ENCODE measurements at places on chromosomes 5 and 9.
A peak's percentile ranks its signal among the peaks of the same experiment; 100 is the strongest.

DNA sequence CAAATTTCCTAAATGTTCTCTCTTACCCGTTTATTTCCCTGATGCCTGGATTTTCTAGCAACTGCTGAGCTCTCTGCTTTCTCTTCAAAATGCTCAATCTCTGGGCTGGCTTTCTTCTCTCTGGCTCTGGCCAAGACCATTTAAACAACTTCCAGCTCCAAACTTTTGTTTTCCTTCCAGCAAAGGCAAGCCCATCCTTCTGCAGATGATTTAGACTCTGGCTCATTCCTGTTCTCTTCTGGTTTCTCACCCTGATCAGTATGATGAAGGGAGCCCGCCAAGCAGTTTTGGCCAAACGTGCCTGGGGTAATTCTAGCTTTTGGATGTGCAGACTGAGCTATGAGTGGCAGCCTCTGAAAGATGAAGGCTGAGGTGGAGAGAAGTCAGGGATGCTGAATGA is 78.1 kb downstream of the HSPA4 start:
- DNase-seq = no peak

- DNase-seq = peak; percentile 64
Observed at GRCh38 chr9:124812441-124812876, 35.5 kb downstream of the OLFML2A start.

DNA sequence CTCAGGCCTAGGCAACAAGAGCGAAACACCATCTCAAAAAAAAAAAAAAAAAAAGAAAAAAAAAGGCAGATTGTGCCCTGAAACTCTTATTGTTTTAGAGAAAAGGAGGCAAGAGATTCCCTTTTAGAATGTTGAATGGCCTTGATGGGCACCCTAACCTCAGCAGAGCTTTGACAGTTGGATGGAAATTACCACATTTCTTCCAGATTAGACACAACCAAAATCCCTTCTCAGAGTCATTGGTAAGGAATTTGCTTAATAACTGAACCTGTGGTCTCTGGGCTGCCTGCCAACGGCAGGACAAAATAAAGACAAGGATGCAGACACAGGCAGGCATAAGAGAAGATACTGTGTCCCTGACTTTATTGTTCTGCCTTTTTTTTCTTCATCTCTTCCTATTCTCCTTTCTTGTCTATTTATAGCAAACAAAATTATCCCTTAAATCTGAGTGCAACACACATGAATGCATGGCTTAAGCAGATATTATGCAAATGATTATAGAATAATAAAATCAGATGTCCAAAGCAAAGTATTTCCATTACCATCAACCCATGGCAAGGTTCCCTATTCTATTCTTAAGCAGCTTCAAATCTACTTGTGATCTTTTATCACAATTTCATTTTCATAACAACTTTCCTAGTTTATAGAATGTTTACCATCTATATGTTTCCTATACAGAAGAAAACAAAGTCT is 37.3 kb upstream of the TRIO start:
- DNase-seq = no peak

DNA sequence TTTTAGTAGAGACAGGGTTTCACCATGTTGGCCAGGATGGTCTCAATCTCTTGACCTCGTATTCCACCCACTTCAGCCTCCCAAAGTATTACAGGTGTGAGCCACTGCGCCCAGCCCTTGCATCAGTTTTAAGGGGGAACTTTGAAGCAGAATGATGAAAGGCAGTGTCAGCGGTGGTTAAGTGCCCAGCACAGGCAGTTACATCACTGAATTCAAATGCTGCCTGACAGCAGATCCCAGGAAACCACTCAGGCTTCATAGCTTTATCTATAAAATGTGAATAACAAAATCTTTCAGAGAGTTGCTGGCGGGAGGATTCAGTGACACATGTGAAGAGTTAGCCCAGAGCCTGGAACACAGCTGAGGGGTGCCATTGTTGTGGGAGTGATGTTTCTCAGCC is 26.5 kb downstream of the FGF1 start:
- DNase-seq = no peak

DNA sequence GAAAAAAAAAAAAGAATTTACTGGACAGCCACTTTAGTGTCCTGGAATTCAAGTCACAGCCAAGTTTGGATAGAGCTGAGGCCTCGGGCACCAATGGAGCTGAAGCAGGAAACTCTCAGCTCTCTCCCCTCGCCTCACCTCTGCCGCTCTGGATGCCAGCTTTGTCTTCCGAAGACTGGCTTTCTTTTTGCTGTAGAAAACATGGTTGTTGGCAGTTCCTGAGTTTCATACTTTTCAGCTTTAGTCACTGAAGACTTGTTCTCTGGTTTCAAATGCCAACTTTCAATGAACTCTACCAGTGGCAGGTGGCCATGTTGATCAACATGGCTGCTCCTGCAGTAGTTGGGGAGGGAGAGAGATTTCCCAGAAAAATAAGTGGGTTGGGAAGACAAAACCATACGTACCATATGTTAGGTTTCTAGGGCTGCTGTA is 142.2 kb downstream of the SNX18 start:
- no peak for DNase-seq

- no peak for DNase-seq
Observed at GRCh38 chr9:78363221-78363620, 66.3 kb downstream of the PSAT1 start.

All from H7 (cell line).